ENCODE measurements at places on chromosomes 13 and 19. TPM values are rescaled to one million over a fixed set of nuclear protein-coding genes. Genes with fewer than 3 reads are reported as not detected.
A peak's percentile ranks its signal among the peaks of the same experiment; 100 is the strongest.

GRCh38 chr19:58338825-58339558, 12.2 kb downstream of the ZSCAN22 start:
- no peak for DNase-seq

- peak; percentile 47 for DNase-seq
Measured at GRCh38 chr13:27644302-27644701, 22.6 kb downstream of the POLR1D start.

The CGB8 gene
- total RNA-seq, result not detected

GRCh38 chr13:23449398-23450162, 16.1 kb upstream of the SACS start:
- no peak for DNase-seq

GRCh38 chr19:47305309-47305751, 4.3 kb upstream of the C5AR1 start:
- peak; percentile 88 for DNase-seq

GRCh38 chr13:66218583-66218982, 1011.6 kb downstream of the PCDH9 start:
- DNase-seq, result no peak

The ATP8A2 gene
- 2.7 TPM for total RNA-seq

GRCh38 chr19:16457195-16457953, 14.4 kb downstream of the EPS15L1 start:
- peak; percentile 69 for DNase-seq

GRCh38 chr19:6423499-6424194, 964 bp downstream of the KHSRP start:
- peak; percentile 26 for DNase-seq
